Stimulated activated CD4-positive, alpha-beta T cell treated with anti-CD3 and anti-CD28 coated beads, Interleukin-1b, Interleukin-23, amount 100 ng/mL, for 48 hours (primary cell): ENCODE measurements at places on chromosomes 11 and 22.

- no peak for DNase-seq
Observed at GRCh38 chr11:13216711-13217075, 60.9 kb upstream of the BMAL1 start.

GRCh38 chr22:22400099-22400498 is 108.4 kb downstream of the ZNF280B start:
- no peak for DNase-seq

DNA sequence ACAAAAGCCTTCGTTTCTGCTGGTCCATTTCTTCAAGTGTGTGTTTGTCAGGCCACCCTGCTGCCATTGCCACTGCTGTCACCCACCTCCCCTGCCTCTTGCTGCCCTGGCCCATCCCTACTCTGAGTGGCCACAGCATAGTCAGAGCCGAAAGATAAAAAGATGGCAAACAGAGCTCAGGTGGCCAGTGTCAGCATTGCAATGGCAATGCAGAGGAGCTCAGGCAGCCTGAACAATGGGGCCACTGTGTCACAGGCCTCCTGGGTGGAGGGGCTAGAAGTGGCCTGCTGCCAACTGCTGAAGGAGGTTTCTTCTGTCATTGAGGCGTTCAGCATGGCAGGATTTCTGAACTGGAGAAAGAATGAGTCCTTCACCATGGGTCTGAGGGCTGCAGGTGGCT is 137.1 kb downstream of the CSNK2A3 start:
- DNase-seq: no peak

- DNase-seq: peak; percentile 51
Observed at GRCh38 chr22:19610518-19611253, 86.5 kb upstream of the CLDN5 start.

DNA sequence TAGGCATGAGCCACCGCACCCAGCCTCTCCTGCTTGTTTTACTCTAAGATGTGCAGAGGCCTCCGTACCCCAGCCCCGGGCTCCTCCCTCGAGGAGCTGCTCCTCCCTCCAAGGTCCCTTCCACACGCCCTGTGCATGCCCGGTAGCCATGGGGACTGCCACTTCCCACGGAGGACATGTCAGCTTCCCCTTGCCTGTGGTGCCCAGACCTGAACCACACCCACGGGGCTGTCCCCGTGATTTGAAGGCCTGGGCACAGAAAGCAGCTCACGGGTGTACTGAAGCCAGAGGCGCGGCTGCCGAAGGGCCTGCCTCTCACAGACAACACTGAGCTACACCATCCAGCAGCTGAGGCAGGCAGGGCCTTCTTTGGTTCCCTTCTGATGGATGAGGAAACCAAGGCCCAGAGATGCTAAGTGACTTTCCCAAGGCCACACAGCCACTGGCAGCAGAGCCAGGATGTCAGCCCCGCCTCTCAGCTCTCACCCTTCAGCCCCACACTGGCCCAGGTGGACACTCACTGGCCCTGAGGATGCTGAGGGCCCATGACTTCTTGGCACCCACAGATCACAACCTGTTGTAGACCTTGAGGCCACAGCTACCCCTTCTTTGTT is 7.3 kb downstream of the INS start:
- no peak for DNase-seq

DNA sequence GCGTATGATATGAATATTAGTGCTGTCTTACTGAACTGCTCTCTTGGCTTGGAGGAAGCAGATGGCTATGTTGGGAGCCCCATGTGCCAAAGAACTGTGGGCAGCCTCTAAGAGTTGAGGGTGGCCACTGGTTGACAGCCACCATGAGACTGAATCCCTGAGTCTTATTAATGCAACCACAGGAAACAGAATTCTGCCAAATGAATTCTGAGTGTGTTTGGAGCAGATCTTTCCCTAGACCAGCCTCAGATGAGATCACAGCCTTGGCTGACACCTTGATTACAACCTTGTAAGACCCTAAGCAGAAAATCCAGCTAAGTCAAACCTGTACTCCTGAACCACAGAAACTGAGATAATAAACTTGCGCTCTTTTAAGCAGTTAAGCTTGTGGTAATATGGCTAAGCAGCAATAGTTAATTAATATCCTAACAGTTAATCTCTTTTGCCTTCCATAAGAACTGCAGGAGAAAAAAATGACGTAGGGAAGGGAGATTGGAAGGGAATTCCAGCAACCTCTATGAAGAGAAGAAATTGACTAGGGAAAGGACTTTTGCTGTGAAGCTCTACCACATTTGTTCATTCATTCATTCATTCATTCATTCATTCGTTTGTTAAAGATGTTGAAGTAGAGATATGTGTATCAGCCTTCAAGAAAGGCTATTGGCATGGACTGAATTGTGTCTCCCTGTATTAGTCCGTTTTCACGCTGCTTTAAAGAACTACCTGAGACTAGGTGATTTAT is 26.8 kb downstream of the ADM start:
- DNase-seq: no peak

- no peak for DNase-seq
Observed at GRCh38 chr11:78265326-78265725, 76.6 kb downstream of the USP35 start.
